ENCODE measurements at places on chromosomes 4 and X.

DNA sequence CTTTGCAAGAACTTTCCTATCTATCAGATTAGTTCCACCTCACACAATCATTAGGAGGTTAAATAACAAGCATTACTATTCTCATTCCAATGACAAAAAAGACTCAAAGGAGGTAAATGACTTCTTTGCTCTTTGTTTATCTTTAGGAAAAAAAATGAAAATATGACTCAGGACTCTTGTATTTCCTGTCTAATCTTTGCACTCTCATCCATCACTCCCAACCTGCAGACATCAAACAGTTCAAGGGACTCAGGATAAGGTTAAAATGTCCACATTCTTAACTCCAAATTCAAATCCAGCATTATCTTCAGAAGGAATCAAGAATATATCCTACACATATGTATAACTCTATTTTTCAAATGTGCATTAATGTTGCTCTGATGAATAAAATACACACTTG, 139.6 kb downstream of the UNC5C start:
- DNase-seq = no peak

- DNase-seq = no peak
These were observed 122.1 kb upstream of the DIPK2B start for GRCh38 chrX:45322820-45323219.

DNA sequence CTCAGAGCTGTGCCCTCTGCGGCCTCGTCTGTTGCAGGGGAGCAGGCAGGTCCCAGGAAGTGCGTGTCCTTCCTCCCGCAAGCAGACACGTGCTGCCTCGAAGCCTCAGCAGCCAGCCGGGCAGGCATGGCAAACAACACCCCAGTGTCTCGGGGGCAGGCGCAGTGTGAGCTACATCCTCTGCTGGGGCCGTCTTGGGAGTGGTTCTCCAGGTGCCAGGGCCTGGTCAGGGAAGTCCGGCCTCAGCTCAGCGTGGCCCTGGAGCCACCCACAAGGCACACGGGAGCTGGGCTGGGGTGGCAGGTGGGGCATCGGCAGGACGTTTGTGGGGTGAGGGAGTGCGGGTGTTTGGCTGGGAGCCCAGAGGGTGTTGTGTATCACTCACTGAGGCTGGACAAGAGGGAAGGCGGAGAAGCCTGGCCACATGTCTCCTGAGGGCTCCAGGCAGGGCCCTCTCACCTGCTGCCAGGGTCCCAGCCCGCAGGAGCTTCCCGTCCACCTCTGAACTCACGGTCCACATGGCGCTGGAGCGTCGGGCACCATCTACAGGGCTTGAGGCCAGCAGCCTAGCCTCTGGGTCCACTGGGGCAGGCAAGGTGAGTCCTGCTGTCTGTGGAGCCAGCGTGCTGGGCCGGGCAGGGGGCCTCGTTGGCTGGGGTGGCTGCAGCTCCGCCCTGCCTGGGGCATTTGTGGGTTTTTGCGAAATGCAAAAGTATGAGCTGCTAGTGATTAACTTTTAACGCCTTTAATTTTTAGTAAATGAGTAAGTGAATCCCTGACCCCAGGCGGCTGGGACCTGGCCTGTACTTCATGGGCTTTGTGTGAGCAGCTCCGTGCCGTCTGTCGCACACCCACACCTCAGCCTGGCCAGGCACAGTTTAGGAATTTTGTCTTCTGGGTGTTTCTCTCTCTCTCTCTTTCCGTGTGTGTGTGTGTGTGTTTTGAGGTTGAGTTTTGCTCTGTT, 17.3 kb upstream of the UVSSA start:
- no peak for DNase-seq

- no peak for DNase-seq
These were observed 241.2 kb downstream of the ANK2 start for GRCh38 chr4:113290666-113291065.

DNA sequence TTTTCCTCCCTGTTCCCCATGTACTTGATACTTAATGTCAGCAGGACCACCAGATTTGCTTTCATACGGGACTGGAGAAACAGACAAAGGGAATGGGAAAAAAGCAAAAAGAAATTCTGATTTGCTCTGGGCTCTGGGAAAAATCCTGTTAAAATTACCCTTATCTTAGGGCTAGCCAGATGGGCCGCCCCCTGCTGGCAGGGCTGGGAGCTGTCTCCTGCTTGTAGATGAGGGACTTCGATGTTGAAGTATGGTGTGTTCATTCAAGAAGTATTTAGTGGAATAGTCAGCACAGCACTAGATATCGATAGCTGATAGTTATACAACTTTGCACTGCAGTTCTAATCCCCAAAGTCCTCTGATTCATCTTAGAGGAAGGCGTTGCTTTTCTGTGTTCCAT, 45.8 kb downstream of the BCORL1 start:
- no peak for DNase-seq

DNA sequence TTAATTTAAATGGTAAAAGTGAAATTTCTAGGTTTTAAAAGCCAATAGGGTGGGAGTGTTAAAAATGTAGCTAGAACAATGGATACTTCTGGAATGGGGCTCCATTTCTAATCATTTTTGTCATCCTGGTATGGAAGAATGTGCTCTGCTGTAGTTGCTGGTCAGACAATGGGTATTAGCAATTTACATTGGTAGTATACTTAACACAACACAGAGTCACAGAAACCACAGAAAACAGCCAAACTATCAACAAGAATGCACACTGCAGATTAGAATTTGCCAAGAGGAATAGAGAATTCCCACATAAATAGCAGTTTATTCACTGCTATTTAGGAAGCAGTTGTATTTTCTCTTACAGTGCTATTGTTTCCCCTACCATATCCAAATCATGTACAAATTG, 319.6 kb downstream of the PPP3CA start:
- no peak for DNase-seq

GRCh38 chr4:153281476-153281875, 63.0 kb upstream of the MND1 start:
- DNase-seq = no peak

- DNase-seq = no peak
These were observed 646.5 kb upstream of the ACTRT1 start for GRCh38 chrX:128698573-128699181.

DNA sequence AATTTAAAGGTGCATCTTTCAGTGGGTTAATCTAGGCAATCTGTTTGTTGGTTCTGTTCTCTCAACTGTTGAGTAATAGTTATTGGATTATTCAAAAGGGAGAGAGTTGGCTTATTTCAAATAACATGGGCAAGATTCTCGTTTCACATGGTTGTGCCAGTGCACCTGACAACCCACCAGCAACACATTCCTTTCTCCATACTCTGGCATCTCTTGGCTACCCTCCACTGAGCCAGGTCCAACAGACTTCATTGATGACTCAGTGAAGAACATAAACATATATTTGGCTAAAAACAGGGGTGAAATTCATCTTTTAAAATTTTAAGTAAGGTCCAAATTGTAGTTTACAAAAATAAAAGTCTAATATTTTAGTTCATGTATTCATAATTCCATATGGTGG, 967.2 kb downstream of the RPA4 start:
- no peak for DNase-seq

GRCh38 chr4:36251983-36252382, 7.7 kb upstream of the ARAP2 start:
- DNase-seq = no peak

DNA sequence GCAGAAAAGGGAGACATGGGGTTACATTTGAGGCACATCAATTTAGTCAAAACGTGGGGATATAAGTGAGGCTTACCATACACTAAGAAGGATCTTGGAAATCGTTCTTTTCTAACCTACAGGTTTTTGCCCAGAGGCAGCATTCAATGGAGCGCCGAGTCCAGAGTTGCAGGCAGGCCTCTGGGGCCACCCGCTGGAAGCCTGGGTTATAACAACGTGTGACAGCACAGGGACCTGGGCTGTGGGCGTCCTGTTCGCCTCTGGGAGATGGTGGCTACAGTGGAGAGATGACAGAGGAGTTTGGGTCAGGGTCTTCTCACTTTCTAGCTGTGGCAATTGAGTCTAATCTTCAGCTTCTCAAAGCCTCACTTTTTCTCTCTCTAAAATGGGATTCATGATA, 53.9 kb downstream of the ENPP6 start:
- peak; percentile 59 for DNase-seq

DNA sequence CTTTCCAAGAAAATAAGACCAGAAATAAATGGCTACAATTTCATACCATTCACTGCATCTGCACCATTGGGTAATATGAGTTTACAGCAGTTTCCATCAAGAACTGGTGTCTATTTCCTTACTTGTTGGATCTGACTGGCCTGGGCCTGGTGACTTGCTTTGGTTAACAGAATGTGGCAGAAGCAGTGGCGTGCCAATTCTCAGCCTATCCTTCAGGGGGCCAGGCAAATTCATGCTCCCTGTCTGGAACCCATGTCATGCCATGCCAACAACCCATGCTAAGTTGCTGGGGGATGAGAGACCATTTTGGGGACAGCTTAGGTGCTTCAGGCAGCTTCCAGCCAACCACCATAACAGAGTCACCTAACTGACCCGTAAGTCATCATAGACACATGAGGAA, 656.7 kb downstream of the SPOCK3 start:
- no peak for DNase-seq

GRCh38 chr4:6369035-6369434, 99.4 kb downstream of the WFS1 start:
- no peak for DNase-seq

GRCh38 chr4:32268863-32269262, 1548.7 kb downstream of the PCDH7 start:
- no peak for DNase-seq

GRCh38 chr4:14434483-14434882, 567.8 kb upstream of the CPEB2 start:
- no peak for DNase-seq

- no peak for DNase-seq
These were observed 489.8 kb upstream of the AMOT start for GRCh38 chrX:113330416-113330815.

DNA sequence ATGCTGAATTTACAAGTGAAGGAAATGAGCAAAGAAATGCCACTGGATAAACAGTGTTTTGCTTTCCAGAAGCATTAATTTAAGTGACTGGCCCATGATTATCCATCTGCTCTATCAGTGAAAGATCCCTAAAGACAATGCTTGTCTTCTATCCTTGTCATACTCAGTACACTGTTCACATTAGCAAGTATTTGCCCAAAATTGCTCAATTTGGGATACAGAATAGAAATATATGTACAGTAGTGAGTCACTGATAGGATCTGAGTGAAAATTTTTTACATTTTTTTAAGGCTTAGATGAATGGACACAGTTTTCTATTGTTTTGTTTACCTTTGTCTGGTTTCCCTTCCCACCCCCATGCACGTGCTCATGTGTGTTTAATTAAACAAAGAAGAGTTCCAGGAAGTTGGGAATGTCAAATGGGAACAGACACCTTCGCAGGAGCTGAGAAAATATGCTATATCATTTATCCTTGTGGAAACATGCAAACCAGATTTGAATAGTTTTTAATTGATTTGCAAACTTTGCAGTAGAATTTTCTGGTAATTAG, 656.3 kb downstream of the RPA4 start:
- DNase-seq = no peak

DNA sequence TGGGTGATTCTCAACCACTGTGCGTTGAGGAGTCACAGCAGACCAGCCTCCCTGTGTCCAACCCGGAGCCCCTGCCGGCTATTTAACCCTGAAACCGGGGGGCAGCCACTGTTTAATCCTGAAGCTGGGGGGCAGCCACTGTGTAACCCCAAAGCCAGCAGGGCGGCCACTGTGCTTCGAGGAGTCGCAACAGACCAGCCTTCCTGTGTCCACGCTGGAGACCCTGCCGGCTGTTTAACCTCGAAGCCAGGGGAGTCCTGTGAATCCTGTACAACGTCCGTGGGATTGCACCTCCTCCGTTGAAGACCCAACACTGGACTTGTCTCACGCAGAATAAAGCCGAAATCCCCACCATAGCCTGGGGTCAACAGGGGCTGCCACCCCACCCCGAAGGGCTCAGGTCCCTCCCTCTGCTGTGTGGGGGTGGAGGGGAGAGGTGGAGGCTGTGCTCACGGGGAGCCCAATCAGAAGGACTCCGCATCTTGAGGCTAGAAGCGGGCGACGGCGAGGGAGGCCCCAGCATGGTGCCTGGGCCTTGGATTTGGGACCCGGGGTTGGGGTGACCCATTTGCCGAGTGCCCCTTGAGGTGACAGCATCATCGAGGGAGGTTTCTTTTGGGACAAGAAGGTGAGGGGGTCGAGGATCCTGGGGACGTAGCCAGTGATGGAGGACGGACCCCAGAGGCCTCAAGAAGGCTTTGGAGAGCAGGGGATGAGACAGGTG, 94.9 kb downstream of the ADRA2C start:
- DNase-seq = no peak

GRCh38 chrX:110425222-110426154, 66.8 kb downstream of the RTL9 start:
- no peak for DNase-seq

GRCh38 chrX:2676794-2677675, 14.1 kb upstream of the CD99 start:
- no peak for DNase-seq

- DNase-seq = no peak
These were observed 17.2 kb downstream of the RHOH start for GRCh38 chr4:40214038-40214437.

DNA sequence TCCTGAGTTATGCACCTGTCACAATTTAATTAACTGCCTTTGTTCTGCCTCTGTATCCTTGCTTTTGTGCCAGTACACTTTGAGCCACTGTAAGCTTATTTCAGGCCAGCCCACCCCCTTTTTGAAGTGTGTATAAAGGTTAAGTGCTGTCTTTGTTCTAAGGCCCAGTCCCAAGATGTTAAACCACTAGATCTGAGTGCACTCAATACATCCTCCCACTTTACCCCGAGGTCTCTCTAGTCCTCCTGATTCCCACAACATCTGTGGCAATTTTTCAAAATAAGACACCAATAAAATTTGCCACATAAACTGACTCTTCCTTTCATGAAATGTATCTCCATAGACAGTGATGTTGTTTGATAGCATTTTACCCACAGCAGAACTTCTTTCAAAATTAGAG, 124.1 kb upstream of the SPIN4 start:
- DNase-seq = no peak

GRCh38 chrX:54745676-54746075, 52.4 kb downstream of the ITIH6 start:
- no peak for DNase-seq

- DNase-seq = no peak
These were observed 65.4 kb downstream of the CXCL13 start for GRCh38 chr4:77671051-77671450.

GRCh38 chr4:171524903-171525302, 288.3 kb upstream of the GALNTL6 start:
- no peak for DNase-seq

GRCh38 chr4:137194670-137195069, 337.6 kb downstream of the PCDH18 start:
- no peak for DNase-seq

Data from 8988T (cell line).